ENCODE measurements at places on chromosomes 7 and 10. TPM values are rescaled to one million over a fixed set of nuclear protein-coding genes. Genes with fewer than 3 reads are reported as not detected.

DNA sequence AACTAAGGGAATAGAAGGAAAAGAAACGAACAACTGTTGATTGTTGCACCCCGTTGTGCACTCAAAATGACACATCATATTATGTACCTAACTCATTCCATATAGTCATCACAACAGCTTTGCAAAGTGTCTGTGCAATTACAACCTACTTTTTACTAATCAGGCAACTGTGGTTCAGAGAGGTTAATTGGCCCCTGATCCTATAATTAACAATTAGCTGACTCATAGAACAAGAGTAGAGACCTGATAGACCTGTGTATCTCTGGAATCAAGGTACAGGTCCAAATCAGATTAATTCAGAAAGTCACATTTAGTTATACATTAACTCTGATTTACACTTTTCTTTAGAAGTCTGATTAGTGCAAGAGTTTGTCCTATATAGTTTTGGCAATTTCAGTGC lies 122.5 kb upstream of the CDK13 start:
- DNase-seq = no peak

Gene MYL7
- not detected for total RNA-seq

DNA sequence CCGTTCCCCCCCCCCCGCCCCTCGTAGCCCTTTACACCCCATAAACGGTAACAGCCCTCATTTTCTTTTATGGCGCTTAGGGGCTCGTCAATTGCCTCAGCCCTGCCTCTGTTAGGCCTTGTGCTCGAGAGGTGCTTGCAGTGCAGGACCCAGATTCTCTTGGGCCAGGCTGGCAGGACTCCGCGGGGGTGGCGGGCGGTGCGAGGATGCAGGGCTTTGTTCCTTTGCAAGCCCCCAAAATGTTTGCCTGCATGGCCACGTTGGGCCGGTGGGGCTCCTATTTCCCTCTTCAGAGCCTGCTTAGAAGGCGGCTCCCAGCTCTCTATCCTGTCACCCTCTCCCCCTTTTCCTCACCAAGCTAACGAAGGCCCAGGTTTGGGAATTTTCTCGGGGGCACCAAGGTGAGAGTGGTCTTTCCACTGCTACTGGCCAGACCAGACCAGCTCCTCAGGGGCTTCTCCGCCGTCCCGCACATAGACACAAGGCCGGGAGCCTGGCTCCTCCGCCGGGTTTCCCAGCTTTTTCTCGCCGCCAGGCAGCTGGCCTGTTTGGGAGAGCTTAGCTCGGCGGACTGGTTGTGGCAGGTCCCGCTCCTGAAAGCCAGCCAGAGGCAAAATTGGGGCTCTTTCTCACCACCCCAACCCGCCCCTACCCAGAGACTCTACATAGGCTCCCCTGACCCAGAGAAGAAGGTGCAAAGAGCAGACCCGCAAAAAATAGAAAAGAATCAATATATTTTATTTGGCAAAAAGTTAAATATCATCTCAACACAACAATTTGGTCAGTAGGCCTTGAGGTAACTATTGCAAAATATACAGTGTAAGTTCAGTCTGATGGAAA lies 3.4 kb downstream of the HOXA9 start:
- DNase-seq = no peak

Gene AKR1C3
- 91.7 TPM for total RNA-seq

Gene RPEL1
- 0.13 TPM for total RNA-seq

Gene NKX2-3
- 0.07 TPM for total RNA-seq

- DNase-seq = no peak
Measured at GRCh38 chr10:68074031-68074774, 880 bp downstream of the HERC4 start.

DNA sequence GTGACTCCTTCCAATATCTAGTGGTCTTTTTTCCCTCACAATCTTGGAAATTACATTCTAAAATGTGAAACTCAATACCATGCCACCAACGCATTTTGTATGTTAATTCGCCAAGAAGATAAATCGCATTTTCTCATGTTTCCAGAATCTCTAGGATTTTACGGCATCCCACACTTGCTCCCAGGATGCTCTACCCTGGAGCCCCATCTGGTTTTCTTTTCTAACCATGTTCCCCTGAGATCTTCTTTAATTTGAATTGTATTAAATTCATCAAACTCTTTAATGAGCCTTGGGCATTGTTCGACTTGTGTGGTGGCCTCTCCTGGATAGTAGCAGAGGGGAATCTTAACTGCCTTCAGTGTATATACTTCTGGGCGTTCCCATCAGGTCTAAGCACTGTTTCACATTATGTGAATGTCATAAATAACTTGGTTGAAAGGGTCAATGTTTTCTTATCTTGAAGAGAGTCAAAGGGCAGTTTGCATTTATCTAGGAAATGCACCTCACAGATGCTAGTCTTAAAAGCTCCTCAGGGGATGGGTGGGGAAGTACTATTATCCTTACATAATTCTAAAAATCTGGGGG lies 169.1 kb upstream of the MEOX2 start:
- no peak for DNase-seq

GRCh38 chr7:45101748-45102147 lies 9.7 kb downstream of the TBRG4 start:
- no peak for DNase-seq

- no peak for DNase-seq
Measured at GRCh38 chr7:29207162-29207801, 12.7 kb downstream of the CHN2 start.

DNA sequence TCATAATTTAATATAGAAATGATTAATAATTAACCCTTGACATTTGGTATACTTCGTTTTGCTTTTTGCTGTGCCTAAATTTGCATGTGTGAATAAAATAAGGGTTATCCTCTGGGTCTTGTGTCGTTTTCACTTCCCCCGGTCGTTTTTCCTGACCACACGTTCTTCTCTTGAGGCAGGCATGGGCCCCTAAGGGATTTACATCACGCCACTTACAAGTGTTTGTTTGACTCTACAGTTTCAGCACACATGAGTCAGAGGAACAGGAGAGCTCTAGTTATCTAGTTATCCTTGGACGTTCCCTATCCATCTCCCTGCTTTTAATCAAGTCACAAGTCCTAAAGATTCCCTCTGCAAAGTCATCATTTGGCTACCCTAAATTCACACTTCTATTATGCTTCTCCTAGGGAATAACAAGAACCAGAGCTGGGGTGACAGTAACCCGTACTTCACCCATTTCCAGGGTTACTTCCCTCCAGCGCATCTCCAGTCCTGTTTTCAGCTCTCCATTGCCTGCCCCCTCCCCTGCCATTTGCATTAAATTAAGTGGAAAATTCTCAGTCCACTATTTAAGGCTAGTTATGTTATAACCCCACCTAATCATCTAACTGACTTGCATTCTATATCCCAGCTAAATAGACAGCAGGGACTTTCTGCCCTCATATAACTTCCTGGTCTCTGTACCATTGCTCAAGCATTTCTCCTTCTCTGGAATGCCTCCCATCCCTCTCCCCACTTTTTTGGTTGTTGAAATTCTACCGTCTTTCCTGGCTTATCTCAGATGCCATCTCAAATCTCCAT lies 206.9 kb downstream of the PTEN start:
- no peak for DNase-seq

DNA sequence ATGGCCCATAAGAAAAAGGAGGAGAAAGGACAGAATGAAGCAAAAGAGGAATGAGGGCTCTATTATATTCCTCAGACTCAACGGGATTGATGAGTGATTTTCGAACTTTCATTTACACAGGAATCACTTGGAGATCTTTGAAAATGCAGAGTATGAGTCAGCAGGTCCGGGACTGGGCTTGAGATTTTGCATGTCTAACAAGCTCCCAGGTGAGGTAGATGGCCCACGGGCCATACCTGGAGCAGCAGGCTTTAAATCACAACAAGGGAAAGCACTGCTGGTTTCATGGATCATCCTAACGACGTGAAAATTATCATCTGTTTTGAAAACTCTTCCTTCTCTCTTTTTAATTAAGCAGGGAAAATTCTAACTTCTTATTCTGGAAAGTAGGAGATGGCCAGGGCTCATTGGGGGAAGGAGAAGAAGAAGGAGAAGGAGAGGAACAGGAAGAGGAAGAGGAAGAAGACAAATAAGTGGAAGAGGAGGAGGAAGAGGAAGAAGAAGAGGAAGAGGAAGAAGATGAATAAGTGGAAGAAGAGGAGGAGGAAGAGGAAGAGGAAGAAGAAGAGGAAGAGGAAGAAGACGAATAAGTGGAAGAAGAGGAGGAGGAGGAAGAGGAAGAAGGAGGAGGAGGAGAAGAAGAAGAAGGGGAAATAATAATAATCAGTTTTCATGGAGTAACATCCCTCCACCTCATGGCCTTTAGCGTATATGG lies 3.8 kb upstream of the SDK1 start:
- DNase-seq = no peak

Gene CABCOCO1
- total RNA-seq = not detected

Gene TAS2R5
- total RNA-seq = 0.53 TPM

DNA sequence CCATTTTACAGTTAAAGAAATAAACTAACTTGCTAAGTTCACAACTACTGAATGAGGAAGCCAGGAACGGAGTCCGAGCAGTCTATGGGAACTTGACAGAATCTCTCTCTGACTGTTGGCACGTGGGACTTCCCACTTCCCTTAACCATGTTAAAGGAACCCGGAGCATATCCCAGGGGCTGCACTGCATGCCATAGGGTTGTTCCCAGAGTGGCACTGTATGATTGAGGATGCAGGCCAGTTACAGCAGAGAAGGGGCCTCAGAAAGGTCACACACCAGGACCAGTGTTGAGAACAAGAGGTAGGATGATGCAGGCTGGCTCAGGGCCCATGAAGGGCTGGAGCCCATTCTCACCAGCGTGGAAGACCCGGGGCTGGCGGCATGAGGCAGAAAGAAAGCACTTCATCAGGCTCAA lies 201.8 kb downstream of the NSUN6 start:
- DNase-seq = no peak

DNA sequence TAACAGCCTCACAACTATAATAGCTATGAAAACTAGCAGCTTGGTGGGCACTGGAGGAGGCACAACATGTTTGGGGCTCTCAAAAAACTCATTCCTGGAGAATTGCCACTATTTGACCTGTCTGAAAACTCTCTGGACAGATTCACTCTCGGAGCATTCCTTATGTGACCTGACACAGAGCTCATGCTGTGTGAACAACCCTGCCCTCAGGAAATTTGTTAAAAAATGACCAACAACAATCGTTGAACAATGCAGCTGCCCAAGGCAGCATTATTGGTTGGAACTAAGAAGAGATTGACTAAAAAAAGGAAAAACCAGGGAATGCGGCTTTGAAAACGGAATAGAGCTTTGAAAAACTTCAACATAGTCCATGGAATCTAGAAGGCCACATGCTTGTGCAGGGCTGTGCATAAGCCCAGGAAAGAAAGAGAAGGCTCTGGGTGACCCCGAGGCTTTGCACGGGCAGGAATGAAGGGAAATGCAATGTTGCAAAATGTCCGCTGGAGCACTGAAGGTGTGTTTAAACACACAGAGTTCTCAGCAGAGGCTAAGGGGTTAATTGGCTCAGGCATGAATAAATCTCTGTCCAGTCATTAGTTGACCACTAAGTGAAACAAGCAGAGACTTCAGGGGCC lies 52.8 kb downstream of the NAMPT start:
- DNase-seq = no peak

Gene EN2
- total RNA-seq = not detected

All from pulmonary artery endothelial cell (primary cell).